ENCODE measurements at places on chromosomes 3 and 15.

GRCh38 chr3:50586763-50587070 is 17.4 kb downstream of the HEMK1 start:
- no peak for DNase-seq

DNA sequence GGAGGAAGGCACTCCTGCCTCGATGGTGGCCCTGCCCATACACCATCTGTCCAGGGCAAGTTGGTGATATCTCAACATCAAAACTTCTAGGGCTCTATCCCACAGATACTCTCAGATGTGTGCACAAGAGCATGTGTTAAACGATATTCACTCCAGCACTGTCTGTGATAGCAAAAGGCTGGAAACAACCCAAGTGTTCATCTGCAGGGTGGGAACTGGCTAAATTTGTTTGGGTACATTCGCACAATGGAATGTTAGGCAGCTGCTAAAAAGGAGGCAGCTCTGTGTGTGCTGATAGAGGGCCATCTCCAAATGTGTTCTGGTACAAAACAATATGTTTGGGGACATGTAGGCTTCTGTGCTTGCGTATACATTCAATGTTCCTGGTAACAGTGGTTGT is 19.8 kb downstream of the IGDCC4 start:
- DNase-seq, result no peak

DNA sequence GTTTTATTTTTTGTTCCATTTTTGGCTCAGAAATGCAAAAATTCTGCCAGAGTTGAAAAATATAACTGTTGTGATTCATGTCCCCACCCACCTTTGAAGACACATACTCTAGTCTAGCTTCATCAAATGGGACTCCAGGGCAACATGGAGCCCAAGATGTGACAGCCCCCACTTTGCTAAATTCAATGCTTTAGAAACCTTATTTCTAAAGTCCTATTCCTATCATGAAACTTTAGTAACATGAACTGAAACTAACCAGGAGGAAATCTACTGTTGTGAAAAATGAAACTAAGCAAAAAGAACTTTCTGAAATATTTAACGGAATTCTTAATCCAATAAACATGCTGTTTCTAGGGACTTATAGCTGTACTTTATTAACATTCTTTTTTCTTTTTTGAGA is 20.3 kb downstream of the UBP1 start:
- no peak for DNase-seq

- DNase-seq, result no peak
Observed at GRCh38 chr3:197466586-197467399, 89.0 kb downstream of the BDH1 start.

DNA sequence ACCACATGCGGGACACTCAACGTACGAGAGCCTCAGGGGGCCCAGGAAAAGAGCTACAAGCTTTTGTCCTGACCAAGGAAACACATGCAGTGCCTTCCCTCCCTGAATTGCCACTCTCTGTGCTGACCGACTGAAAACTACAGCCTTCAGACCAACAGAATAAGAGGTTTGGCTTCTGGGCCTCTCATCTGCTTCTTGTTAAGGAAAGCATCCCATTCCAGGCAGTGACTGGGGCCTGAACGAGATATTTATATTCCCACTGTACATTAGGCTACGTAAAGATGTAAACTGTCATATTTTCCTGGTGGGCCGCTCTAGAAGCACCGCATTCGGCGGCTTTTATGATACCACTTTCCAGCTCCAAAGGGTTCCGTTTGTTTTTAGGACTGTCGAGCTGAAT is 208.9 kb upstream of the TPM1 start:
- no peak for DNase-seq

DNA sequence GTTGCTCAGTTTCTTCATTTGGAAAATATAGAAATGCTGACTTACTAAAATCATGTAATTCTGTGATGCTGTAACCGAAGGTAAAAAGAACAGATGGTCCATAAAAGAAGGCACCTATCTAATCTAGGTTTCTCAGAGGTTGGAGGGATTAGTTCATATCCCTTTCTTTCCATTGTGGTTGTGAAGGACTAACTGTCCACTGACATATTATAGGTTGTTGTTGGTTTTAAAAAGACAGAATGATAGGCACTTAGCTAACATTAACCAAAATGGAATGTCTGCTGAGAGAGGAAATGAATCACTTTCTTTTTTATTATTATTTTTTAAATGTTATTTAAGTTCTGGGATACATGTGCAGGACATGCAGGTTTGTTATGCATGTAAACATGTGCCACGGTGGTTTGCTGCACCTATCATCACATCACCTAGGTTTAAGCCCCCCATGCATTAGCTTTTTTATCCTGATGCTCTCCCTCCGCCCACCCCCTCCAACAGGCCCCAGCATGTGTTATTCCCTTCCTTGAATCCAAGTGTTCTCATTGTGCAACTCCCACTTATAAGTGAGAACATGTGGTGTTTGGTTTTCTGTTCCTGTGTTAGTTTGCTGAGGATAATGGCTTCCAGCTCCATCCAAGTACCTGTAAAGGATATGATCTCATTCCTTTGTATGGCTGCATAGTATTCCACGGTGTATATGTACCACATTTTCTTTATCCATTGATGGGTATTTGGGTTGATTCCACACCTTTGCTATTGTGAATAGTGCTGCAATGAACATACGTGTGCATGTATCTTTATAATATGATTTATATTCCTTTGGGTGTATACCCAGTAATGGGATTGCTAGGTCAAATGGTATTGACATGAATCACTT is 45.8 kb downstream of the ALDH1A2 start:
- no peak for DNase-seq

GRCh38 chr15:83626171-83626802 is 27.6 kb upstream of the ADAMTSL3 start:
- no peak for DNase-seq

GRCh38 chr3:100746092-100746491 is 36.8 kb downstream of the TFG start:
- no peak for DNase-seq

DNA sequence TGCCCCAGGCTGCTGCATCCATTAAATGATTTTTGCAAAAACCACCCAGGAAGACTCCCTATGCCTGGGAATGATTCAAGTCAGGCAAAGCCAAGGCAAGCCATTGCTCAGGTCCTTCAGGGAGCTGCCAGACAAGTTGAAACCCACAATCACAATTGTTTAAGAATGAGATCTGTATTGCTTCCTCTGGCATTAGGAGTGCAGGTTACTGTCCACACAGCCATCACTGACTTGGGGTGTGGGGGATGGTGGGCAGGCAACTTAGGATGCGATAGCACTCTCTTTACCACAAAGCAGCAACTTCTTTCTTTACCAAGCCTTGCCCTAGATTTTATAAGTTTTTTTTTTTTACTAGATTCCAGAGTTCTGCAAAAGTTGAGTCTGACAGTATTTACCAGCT is 15.0 kb upstream of the IL20RB start:
- DNase-seq, result no peak

GRCh38 chr15:80931191-80931590 is 58.4 kb downstream of the MESD start:
- no peak for DNase-seq

All from Right ventricle myocardium inferior (tissue), 1 donor.